AML-193 (cell line): ENCODE measurements at places on chromosomes 5 and 9.
A peak's percentile ranks its signal among the peaks of the same experiment; 100 is the strongest.

DNA sequence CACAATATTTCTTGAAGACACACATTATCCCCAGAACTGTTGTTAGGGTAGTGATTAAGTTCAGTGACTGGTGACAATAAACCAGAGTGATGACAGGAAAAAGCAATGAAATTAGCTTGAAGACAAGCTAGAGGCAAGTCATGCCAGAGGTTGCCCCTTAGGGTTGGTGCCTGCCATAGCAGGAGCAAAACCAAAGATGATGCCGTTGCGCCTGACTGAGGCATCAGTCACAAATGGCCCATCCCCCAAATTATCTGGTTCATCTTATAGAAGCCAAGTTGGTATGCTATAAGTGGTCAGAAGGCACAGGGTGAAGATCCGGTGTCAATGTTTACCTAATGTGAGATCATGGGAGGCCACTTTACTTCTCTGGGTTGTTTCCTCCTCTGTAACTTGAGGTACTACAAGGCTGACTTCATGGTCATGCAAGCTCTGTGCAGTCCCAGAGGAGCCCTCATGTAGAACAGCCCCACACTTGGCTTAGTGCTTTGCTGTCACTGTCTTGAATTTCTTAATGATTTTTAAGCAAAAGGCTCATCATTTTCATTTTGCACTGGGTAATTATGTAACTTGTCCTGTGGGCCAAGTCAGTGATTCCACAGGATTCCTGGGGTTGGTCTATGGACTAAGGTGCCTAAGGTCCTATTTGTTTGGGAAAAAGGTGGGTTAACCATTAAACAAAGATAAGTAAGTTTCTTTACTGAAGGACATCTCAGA is 211.3 kb downstream of the MAN2A1 start:
- no peak for DNase-seq

- peak; percentile 37 for DNase-seq
Measured at GRCh38 chr5:115948091-115948534, 14.2 kb upstream of the LVRN start.

DNA sequence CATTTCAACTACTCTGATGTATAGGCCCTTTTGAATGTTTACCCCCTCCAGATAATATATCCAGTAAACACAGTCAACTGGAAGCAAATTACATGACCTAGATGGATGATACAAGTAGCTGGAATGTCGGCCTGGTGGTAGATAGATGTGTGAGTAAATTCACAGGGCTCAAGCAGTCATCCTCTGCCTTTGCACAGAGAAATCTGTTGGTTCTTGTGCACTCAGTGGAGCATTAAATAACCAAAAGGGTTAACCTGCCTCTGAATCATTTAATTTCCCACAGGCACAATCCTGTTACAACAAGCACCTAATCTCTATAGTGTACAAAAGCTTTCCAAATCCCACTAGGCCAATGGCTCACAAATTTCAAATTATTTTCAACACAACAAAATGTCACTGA is 668.3 kb downstream of the DNAH5 start:
- DNase-seq, result no peak

DNA sequence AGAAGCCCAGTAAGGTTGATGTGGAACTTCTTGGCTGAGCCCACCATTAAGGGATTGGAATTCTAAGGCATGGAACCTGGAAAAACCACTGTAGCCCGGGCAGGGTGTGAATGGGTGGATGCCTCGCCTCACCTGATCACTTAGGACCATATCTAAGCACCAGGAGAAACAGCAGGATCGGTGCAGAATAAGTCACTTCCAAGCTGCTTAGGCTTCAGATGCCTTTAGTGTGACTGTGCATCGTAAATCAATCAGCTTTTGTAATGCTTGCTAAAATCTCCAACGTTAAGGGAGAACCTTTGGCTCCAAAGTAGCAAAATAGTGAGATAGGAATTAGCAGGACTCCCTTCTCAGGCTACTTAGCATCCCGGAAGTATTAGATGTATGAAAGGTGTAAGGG is 103.9 kb upstream of the MEGF10 start:
- no peak for DNase-seq

DNA sequence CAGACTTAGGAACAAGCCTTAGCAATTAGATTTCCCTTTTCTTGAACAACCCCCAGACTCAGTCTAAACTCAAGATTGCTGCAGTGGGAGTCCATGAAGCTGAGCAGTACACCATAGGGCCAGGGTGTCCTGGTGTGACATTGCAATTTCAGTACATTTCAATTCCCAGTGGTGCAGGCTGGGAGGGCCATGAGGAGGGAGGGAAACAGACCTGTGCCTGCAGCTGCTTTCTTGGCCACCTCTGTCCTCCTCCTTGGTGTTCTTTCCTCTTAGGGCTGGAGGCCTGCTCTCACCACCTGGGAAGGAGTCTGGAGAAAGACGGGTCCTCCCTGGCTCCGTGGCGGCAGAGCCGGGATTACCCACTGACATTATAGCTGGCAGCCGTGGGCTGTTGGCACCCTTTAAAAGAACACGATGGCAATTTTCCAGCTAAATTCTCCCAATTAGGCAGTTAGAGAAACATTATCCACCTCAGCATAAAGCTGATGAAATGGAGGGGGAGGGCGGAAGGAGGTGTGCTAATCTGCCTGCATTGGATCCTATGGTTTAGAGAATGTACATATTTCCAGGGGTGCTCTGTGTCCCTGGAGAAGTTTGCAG is 186.4 kb downstream of the SLIT3 start:
- DNase-seq, result no peak

- no peak for DNase-seq
Measured at GRCh38 chr5:73152411-73153388, 20.3 kb upstream of the TMEM174 start.

DNA sequence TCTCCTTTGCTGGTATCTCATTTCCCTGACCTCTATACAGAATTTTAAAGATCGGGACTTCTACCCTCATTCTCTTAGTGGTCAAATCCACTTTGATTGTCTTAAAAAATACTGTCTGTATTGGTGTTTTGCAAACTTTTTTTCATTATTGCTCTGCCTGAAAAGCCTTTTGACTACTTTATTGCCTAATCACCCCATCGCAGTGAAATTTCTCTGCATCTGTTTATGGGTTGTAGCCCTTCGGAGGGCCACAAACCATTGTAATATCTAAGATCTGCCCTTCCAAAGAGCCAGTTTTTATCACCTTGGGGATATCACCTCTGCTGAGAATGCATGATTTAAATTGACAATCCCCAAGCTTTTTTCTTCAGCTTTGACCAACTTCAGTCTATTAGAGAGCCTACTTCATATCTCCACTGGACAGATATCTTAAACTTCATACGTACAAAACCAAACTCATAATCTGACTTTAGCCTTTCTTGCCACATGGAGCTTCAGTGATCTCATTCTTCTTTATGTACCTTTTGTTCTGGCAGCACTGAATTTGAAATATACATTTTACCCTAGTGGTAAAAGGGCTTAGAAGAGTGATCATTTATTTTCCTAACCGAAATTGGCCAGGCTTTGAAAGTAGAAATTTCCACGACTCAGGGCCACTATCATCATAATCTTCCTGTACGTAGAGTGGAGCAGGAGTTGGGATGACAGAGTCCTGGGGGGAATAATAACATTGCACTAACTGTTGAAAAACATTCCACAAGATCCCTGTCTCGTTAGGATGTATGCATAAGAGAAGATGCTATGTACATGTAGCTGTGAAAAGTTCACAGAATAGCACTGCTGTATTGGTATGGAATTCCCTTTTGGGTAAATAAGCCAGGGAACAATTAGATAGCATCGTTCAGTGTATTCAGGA is 21.4 kb downstream of the KIF2A start:
- DNase-seq, result no peak

DNA sequence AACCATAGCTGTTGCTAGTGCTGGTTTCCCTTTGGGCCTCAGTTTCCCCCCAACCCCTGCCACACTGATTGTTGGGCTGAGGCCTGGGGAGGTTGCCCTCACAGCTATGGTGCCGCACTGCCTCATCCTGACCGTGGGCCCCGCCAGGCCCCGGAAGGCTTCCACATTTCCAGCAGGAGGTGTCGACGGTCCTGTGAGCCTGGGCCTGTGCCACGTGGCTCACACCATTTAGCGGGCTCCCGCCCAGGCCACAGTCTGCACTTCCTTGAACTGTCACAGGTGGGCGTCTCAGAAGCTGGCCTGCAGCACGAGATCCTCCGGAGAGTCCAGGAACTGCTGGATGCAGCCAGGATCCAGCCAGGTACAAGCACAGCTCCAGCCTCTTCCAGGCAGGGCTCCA is 45.7 kb downstream of the LRSAM1 start:
- DNase-seq, result no peak

DNA sequence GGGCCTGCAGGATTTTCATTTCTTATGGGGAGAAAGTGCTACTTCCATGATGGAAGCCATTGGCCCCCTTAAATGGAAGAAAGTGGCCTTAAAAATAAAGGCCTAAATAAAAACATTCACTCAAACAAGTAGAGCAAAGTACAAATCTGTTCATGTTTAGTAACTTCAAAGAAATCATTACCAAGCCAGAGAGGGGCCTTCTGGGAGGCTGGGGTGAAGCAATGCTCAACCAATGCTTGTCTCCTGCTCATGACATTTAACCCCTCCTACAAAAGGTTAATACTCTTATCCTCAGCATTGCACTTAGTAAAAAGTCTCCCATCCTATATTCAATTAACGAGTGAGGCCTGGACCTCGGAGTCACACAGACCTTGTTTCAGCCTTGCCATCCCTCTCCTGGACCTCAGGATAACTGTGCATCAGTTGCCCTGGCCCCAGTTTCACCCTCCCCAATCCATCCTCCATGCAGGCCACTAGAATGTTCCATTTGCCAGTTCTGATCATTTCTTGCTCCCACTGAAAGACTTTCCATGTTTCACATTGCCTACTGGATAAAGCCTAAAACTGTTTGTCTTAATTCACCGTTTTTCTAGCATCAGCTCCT is 36.9 kb upstream of the ALDH1B1 start:
- no peak for DNase-seq

GRCh38 chr9:127076860-127077643 is 45.4 kb downstream of the ANGPTL2 start:
- no peak for DNase-seq

DNA sequence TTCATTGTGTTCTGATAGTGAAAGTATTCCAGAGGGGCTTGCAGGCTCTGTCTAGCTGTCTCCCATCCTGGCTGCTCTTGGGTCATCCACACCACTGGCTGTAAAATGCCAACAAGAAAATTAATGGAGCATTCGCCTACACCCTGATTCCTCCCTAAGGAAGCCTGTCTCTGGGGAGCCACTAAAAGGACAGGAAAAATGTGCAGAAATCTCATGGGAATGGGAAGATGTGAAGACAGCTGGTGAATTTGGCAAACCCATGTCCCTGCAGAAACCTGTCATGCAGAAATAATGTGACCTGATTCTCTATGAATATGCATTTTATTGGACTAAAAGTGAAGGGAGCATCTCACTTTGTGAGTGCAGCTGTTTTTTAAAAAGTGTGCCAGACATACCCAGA is 265.6 kb downstream of the TUSC1 start:
- no peak for DNase-seq

GRCh38 chr5:149937610-149938009 is 7.0 kb downstream of the PDE6A start:
- no peak for DNase-seq
